ENCODE measurements at places on chromosomes 6 and 20. TPM values are rescaled to one million over a fixed set of nuclear protein-coding genes. Genes with fewer than 3 reads are reported as not detected.

DNA sequence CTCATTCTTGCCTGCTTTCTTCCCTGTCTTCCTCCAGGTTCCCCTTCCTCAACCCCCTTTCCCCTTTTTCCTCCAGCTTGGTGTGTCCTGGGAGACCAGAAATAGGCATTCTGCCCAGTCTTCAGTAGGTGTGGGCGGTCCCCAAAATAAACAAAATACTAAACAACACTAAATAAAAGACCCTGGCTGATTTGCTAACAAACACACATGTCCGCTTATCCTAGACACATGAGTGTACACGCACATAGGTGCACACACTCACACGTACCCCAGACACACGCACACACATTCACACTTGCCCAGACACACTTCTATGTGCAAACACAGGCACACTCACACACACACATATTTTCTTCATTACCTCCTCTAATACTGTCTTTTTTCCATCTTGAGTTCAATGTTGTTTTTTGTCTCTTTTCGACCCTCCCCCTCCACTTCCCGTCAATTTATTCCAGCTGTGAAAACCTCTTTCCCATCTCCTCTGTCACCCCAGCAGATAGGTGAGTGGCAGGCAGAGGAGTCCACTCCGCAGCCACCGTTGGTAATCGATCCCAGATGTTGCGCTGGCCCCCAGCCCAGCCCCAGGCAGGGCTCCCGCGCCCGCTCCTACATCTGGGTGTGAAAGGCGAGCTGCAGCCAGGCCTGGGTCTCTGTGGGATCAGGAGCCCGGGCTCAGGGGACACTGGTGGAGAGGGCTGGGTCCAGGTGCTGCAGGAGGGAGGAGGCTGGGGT, 56.9 kb upstream of the FOXP4 start:
- H3K4me3 ChIP-seq, result no peak overlapping the region
- H3K27me3 ChIP-seq, result peaks cover 51% of the 10 kb centered on the region
- no peak overlapping the region for H3K27ac ChIP-seq

DNA sequence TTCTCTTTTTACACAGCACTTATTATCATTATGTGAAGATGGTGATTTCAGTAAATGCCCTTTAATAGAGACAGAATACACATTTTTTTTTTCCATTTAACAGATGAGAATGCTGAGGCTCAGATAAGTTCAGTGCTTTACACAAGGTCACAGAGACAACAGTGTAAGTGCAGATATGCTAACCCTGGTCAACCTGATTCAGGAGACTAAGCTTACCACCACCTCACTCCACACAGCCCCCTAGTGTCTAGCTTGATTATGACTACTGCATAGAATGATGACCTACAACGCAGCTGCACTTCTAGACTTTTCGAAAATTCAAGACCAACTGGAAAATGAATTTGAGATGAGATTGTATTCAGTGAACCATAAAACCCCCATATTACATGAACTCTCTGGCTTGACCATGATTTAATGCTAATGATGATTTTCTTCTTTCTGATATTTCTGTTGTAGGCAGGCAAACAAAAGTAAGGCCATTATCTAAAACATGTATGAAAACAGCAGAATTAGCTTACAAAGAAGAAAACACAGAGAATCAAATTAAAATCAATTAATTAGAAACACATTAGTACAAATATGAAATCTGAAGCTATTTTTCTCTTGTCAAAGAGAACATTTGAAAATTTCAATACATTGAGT, 212.1 kb upstream of the PHACTR1 start:
- H3K36me3 ChIP-seq, result no peaks in the 10 kb centered on the region
- no peaks in the 10 kb centered on the region for H3K4me1 ChIP-seq
- no peak overlapping the region for H3K27ac ChIP-seq
- DNase-seq, result peak; percentile 74

Gene RSPO3
- not detected for total RNA-seq

GRCh38 chr6:37483917-37484785, 15.5 kb downstream of the CCDC167 start:
- H3K4me1 ChIP-seq, result peaks cover 17% of the 10 kb centered on the region
- peak; percentile 79 for DNase-seq
- H3K4me3 ChIP-seq, result no peak overlapping the region
- no peaks in the 10 kb centered on the region for H3K36me3 ChIP-seq
- H3K27ac ChIP-seq, result no peak overlapping the region

DNA sequence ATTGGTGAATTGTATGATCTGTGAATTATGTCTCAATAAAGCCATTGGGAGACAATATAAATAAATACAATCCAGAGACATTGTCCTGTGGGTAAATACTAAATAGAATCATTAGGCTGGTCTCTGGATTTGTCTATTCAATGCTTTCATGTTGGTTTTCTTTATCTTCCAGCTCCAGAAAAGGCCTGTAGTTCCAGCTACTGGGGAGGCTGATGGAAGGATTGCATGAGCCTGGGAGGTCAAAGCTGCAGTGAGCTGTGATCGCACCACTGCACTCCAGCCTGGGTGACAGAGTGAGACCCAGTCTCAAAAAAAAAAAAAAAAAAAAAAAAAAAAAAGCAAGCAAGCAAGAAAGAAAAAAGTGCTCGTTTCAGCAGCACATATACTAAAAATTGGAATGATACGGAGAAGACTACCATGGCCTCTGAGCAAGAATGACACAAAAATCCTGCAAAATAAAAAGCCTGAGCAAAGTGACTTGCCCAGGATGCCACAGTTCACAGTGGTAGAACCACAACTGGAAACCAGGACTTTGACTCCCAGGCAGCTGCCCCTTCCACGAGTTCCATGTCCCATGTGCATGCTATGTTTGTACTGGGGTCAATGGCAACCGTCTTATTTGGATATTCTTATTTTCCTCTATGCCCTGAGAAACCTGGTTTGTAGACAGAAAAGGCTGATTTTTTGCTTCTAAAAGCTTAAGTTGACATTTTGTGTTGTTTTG, 33.6 kb upstream of the GMPR start:
- no peaks in the 10 kb centered on the region for H3K27me3 ChIP-seq
- no peaks in the 10 kb centered on the region for H3K4me1 ChIP-seq
- H3K27ac ChIP-seq, result no peak overlapping the region
- H3K4me3 ChIP-seq, result no peak overlapping the region
- no peak for DNase-seq

DNA sequence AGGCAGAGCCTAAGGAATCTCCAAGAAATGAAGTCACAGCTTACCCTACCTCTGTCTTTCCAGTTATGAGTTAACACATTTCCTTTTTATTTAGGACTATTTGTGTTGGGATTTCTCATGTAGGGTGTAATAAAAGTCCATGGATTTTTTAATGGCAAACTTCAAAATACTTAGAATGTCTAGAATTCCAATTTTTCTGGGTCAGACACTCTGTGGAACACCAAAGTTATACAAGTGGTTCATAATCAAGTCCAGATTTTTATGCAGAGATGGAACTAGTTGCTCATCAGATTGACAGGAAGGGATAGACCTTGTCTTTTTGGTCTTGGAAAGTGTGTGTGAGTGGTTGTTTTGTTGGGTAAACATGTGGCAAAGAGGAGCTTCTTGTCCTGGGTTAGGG, 303.5 kb upstream of the RNF24 start:
- H3K4me1 ChIP-seq, result no peaks in the 10 kb centered on the region
- no peak for DNase-seq
- no peaks in the 10 kb centered on the region for H3K27me3 ChIP-seq
- no peak overlapping the region for H3K27ac ChIP-seq
- no peak overlapping the region for H3K4me3 ChIP-seq
- H3K36me3 ChIP-seq, result no peaks in the 10 kb centered on the region

DNA sequence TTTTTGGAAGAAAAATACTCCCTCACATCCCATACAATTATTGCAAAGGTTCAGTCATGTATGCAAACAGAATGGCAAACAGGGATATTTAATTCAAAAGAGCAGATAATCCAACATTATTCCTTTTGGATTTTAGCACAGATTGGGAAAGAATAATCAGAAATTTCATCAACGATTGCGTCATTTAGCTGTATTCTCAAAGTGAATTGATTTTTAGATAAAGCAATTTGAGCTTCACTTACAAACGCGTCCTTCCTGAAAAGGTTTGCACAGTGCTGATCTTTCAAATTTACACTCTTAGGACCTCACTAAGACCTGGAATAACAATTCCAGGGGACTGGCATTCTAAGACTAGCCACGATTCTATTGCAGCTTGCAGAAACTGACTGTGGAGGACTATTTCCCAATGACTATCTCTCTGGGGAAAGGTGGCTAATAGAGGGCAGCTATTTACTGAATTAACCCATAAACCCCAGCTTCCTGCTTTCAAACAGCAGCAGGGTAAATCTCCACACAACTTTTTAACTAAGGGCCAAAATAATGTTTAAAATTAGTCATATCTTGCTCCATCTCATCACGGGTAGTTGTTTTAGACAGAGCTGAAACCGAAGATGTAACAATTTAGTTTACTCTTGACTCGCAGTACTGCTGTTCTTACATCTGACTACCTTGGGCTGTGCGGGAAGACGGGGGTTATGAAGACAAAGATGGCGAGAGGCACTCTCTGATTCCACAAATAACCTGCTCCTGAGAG, 131.2 kb upstream of the FAM184A start:
- H3K4me3 ChIP-seq, result no peak overlapping the region
- H3K27me3 ChIP-seq, result no peaks in the 10 kb centered on the region
- H3K27ac ChIP-seq, result no peak overlapping the region
- no peaks in the 10 kb centered on the region for H3K36me3 ChIP-seq

Gene SAYSD1
- total RNA-seq, result 10.0 TPM

- H3K4me1 ChIP-seq, result no peaks in the 10 kb centered on the region
- H3K4me3 ChIP-seq, result no peak overlapping the region
- no peaks in the 10 kb centered on the region for H3K27me3 ChIP-seq
- no peaks in the 10 kb centered on the region for H3K36me3 ChIP-seq
Observed at GRCh38 chr20:63163596-63164483, 52.1 kb downstream of the YTHDF1 start.

GRCh38 chr20:17614176-17614811, 44.4 kb downstream of the DSTN start:
- peaks cover 3% of the 10 kb centered on the region for H3K4me1 ChIP-seq
- H3K27me3 ChIP-seq, result no peaks in the 10 kb centered on the region
- 0 out of 2 replicates have a peak, but pooled peaks cover 8% of the 10 kb centered on the region for H3K36me3 ChIP-seq
- peak; percentile 29 for DNase-seq

Gene ACSS1
- total RNA-seq, result 4.1 TPM

DNA sequence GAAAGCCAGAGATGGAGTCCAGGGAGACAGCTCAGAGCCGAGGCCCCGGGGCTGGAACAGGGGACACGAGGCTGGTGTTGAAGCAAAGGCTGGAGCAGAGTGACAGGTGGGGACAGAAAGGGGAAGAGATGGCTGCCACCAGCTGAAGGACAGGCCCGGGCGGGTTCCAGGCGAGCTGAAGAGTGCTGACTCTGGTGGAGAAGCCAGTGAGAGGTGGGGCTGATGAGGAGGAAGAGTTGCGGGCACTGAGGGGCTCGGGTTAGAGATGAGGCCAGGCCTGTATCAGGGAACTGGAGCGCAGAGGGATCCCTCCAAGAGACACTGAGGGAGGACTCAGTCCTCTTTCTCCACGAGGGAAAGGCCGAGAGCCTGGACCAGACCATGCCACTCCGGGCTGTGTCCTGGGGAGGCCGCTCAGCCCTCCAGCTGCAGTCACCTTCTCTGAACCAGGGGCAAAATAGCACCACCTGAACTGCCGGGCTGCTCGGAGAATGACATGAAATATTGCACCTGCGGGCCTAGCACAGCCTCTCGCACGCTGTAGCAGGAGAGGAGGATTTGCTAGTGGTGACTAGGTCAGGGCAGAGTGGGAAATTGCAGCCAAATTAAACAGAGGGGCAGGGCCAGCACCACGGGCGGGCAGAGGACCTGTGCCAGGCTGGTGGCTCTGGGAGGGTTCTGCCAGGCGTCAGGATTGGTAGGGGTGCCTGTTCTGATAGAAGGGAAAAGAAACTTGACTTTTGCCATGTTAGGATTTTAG, 175.9 kb downstream of the ZDHHC14 start:
- no peak for DNase-seq
- H3K36me3 ChIP-seq, result no peaks in the 10 kb centered on the region
- H3K4me3 ChIP-seq, result no peak overlapping the region
- H3K4me1 ChIP-seq, result peaks cover 30% of the 10 kb centered on the region

DNA sequence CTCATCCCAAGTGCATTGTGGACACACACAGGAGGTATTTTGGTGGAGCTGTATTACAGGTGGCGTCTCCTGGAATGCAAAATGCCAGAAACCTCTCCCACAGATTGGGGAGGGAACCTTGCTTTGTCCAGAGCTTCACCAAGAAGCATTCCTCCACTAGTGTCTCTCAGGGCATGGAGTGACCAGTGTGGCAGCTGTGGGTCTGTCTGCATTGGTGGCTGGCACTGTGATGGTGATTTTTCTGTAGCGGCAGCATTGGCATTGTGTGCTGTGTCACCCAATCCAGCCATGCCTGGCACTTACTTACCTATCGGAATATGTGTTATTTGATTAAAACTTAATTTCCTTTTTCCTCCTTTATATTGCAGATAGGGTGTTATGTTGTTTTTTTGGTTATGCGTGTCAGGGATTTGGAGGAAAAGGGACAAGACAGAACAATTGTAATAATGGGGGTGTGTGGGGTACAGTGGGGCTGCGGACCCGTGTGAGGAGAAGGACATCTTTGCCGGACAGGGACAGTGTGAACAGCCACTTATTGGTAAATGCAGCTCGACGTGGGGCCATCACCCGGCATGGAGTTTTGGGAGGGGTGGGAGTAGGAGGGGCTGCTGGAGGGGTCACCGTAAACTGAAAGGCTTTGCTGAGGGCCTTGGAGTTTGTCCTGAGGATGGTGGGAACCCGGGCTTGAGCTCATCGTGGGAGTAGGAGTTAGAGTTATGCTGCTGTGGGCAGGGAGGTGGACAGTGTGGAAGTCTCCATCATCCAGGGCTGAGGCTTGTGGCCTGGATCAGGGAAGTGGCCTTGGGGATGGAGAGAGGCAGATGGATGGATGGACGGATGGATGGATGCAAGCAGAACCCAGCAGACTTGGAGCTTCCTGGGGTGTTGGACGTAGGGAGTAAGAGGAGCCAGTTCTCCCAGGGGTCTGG, 105.0 kb downstream of the SYCP2 start:
- no peaks in the 10 kb centered on the region for H3K36me3 ChIP-seq
- H3K27ac ChIP-seq, result no peak overlapping the region
- H3K27me3 ChIP-seq, result no peaks in the 10 kb centered on the region
- no peaks in the 10 kb centered on the region for H3K4me1 ChIP-seq
- DNase-seq, result no peak

DNA sequence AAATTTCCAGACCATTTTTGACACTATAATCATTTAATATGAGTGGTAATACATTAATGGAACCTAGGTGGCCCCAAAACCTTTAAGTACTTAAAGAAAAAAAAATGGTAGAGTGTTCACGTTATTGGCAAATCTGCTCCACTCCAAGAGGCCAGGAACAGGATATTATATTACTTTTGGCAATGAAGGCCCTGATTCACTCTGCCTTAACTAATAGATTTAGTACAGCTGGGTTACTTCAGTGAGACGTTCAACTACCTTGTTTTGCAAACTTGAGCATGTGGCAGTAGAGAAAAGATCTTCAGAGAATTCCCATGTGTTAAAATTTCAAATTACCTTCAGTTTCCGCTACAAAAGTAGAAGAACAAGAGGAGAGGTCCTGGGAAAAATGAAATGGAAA, 12.8 kb downstream of the ADNP start:
- no peak overlapping the region for H3K4me3 ChIP-seq
- peak overlapping the region; percentile 17 for H3K27ac ChIP-seq
- peaks cover 63% of the 10 kb centered on the region for H3K4me1 ChIP-seq
- H3K27me3 ChIP-seq, result no peaks in the 10 kb centered on the region
- H3K36me3 ChIP-seq, result peaks cover 1% of the 10 kb centered on the region
